ENCODE measurements at places on chromosomes 5 and 9.

DNA sequence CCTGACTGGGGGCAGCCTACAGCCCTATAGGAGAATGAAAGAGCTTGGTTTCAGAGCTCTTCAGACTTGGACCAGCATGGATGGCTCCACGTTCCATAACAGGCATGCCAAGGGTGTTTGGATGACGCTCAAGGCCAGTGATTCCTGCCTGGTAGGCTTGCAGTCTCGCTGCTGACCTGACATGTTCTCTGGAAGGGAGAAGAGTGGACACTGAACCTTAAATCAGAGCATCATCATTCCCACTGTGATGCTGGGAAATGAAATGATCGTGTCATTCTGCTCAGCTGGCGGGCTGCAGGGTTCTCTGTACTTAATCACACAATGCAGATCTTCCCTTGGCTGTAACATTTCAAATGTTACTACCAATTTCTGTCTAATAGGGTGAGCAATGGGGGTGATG lies 57.0 kb downstream of the CFAP90 start:
- DNase-seq: no peak

GRCh38 chr5:84215521-84215920 lies 169.2 kb downstream of the EDIL3 start:
- DNase-seq: no peak

DNA sequence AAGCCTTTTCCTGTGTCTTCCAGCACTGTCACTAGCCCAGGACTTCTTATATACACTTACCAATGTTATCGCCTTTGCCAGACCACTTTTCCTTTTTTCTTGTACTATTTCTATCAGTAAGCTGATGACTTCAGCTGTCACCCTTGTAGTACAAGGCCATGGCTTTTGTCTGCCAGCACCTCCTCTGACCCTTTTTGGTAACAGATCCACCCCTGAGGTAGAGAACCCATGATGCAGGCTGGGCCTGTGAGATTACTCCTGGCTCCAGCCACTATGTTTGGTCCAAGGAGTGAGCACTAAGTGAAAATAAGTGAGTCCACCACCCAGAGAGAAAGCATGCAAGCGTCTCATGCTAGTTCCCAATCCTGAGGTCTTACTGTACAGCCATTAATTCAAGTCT lies 406.7 kb downstream of the MLLT3 start:
- DNase-seq: no peak

GRCh38 chr9:23307731-23308513 lies 518.1 kb downstream of the ELAVL2 start:
- no peak for DNase-seq

- no peak for DNase-seq
Observed at GRCh38 chr9:36045610-36046009, 8.9 kb downstream of the RECK start.

DNA sequence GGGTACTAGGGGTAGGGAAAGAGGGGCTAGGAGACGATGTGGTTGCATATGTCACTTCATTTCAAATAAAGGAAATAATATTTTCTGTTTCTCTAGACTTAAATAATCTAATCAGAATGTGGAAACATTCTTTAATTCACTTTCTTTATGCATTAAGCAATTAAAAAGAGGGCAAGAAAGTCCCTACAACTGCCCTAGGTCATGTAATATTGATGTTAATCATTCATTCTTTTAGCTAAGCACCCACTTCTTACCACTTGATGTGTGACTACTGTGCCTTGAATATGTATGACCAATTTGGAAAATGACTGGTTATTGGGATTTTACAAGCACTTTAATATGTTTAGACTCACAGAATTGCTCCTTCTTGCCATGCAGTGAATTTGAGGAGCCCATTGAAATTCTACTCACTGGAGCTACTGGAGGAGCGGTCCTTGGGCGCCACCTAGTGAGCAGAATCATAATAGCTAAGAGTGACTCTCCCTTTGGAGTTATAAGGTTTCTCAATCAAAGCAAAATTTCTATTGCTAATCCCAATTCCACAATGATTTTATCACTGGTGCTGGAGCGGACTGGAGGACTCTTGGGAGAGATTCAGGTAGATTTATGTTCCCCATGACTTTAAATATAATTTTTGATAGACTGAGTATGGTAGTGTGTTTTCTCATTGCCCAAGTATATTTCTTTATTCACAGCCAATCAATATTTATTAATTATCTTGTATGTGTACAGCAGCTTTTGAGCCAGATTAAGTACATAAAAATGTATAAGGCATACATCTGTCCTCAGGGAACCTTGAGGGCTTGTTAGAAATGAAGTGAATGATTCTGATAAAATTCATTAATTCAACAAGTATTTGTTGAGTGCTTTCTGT lies 225.1 kb downstream of the ADGRV1 start:
- peak; percentile 33 for DNase-seq

GRCh38 chr5:160674901-160675300 lies 177.1 kb downstream of the ATP10B start:
- DNase-seq: no peak

- no peak for DNase-seq
Observed at GRCh38 chr9:124394596-124394995, 20.6 kb downstream of the PSMB7 start.

DNA sequence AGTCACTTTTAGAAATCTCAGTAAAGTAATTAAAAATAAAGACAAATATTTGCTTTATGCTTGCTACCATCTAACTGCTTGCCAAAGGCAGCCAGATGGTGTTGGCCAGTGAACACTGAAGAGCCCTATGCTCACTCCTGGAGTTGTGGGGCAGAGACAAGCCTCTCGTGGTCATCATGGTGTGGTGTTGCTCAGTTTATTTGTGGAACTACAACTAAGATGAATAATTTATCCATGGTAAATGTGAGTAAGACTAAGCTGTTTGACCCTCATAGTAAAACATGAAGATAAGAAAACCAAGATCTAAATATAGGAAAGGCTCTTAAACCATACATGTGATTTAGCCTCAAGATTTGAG lies 100.7 kb downstream of the PDE8B start:
- DNase-seq: no peak

DNA sequence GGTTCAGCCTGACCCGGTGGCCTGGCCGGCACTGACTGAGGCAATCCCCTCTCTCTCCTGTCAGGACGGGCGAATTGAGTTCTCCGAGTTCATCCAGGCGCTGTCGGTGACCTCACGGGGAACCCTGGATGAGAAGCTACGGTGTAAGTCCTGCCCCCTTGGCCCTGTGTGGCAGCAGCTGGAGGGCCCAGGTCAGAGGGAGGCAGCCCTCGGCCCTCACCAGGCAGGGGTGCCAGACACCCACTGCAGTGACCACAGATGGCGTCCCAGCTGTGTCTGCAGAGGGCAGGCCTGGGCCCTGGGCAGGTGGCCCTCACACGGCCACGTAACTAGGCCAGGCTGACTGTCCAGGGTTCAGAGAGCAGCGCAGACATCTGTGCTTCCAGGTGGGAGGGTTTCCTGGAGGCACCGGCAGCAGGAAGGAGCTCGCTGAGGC lies 45.9 kb upstream of the HMCN2 start:
- no peak for DNase-seq

- DNase-seq: no peak
Observed at GRCh38 chr5:6518298-6519057, 69.8 kb downstream of the UBE2QL1 start.

GRCh38 chr5:38535845-38536244 lies 20.6 kb downstream of the LIFR start:
- no peak for DNase-seq

GRCh38 chr9:133589454-133590227 lies 19.5 kb downstream of the FAM163B start:
- DNase-seq: peak; percentile 17

DNA sequence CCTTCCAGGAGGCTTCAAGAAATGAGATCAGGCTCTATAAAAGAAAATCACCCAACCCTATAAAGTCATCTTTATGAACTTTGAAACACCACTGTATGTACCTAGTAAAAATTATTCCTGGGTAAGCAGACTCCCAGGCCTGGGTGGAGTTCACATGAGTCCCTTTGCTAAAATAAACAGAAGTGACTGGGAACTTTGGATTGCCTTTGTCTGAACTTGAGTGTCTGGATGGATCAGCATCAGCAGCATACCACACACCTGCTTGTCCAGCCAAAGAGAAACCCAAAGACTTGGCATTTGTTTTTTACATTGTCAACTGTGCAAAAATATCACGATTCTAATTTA lies 79.6 kb upstream of the CDKN2B start:
- DNase-seq: no peak

DNA sequence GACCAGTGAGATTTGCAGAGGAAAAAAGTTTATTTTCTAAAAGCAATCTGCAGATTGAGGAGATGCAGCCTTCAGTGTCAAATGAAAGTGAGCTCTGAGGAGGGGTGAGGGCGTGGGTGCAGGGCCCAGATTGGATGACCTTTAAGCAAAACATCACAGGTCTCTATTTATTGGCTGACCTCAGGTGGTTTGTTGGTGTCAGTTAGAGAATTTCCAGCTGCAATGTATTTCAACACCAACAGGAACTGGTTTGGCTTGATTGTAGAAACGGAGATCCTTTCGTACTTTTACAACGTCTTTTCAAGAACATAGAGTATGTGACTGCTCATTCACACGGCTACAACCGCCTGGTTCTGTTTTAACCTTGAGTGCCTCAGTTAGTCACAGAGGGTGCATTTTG lies 1069.1 kb downstream of the EFNA5 start:
- DNase-seq: no peak

DNA sequence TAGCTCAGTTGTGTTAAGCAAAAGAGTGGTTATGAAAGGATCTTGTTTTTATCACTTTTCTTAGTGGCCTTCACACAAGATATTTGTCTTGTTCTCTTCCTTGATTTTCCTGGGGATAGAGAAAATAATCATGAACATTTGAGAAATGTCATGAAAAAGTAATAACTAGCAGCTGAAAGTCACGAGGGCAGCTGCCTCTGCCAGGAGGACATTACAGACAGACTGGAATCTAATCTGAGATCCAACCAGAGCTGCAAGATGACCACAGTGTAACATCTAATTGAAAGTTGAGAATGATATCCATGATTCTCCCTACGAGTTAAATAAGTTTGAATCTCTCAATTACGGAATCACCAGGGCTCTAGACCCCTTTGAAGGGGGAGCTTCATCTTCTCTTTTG lies 274.9 kb downstream of the ARHGAP26 start:
- DNase-seq: no peak

DNA sequence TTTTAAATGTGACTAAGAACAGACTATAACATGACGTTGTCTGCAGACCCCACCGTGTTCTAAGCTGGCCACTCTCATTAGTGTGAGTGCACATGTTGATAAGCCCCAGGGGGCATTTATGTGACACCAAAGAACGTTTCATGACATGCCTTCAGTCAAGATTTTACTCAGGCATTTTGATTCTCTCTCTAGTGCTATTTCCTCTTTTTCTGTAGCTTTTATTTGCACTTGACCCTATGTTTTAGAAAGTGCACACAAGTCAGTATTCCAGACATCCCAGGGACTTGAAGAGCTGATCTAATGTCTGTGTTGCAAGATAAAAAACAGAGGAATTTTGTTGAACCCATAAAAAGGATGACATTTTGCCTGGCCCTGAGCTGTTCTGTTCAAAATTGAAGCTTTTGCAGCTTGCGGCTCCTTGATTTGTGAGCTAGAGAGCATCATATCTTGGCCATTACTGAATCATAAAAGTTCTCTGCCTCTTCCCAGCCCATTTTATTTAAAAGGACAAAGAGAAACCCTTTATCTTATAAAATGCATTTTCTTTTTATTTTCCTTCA lies 80.9 kb upstream of the TYRP1 start:
- no peak for DNase-seq

DNA sequence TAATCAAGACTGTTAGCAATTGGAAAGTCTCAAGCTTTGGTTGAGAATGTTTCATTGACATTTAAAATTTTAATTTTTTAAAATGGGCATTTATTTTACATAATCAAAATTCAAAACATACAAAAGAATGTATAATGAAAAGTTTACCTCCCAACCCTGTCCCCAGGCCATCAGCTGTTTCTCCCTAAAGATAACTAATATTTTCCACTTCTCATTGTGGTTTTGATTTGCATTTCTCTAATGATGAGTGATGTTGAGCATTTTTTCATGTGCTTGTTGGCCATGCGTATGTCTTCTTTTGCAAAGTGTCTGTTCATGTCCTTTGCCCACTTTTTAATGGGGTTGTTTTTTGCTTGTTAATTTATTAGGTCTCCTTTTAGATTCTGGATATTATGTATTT lies 11.4 kb upstream of the MACIR start:
- DNase-seq: no peak

DNA sequence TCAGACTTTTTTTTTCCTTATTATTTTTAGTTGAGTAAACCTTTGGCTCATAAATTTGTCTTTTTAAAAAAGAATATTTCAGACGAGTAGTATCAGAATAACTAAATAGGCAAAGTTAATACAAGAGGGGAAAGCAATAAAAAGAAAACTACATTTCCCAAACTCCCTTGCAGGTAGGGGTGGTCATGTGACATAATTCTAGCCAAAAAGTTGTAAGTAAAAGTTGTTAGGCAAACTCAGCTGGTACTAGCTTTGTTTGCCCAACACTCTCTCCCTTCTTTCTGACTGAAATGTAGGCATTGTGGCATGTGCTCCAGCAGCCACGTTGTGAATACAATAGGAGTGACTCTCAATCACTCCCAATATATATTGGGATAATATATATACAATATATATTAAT lies 20.9 kb downstream of the GIN1 start:
- no peak for DNase-seq

GRCh38 chr5:67493676-67494075 lies 297.1 kb upstream of the CD180 start:
- DNase-seq: no peak

- DNase-seq: no peak
Observed at GRCh38 chr5:61207884-61208283, 45.6 kb upstream of the SMIM15 start.

DNA sequence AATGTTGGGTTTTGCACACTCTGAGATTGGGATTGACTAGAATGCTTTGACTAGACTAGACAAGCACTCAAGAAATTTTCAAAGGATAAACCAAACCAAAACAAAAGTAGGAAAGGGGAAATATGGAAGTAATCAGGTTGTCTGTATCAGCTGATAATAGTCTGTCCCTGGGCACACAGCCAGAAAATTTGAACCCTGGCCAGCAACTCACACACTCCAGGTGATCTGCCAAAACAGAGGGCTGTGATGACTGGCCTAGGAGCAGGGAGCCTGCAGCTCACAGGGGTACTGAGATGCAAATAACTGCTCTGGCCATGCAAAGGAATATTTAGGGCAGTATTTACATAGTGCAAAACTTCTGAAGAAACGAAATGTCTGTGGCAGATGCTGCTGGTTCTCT lies 112.3 kb upstream of the SMIM23 start:
- no peak for DNase-seq

- DNase-seq: no peak
Observed at GRCh38 chr5:43437062-43437660, 25.0 kb upstream of the CCL28 start.
